ENCODE measurements at places on chromosomes 1 and 21. TPM values are rescaled to one million over a fixed set of nuclear protein-coding genes. Genes with fewer than 3 reads are reported as not detected.

DNA sequence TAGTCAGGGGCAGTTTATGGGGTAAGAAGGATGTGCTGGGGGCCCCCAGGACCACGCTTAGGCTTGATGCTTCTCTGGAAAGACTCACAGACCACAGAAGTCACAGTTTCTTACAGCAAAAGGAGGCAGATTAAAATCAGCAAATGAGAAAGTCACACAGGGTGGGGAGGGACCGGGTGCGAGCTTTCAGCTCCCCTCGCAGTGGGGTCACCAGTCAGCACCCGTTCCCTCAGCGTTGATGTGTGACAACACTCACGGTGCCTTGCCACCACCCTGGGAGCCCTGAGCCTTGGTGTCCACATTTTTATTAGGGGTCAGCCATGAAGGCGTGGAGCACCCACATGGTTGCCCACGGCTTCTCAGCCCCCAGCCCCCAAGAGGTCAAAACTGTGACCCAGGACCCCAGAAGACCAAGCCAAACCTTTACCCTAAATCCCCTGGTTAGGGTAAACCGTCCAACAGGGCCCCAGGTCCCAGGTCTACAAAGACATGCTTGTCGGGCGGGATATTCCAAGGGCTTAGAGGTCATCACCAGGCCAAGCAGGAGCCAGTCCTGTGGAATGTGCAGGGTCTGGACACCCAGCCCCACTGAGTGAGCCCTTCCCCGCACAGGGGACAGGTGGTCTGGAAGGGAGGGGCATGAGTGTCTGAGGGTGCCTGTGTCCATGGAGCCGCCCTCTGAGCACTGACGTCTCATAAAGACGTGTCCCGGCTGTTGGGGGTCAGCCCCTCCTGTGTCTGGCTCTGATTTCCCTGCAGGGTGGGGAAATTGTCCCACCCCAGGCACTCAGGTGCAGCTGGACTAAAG, 64.5 kb upstream of the ABCG1 start:
- H3K4me1 ChIP-seq = no peaks in the 10 kb centered on the region
- H3K27me3 ChIP-seq = peaks cover 75% of the 10 kb centered on the region
- H3K36me3 ChIP-seq = no peaks in the 10 kb centered on the region
- H3K27ac ChIP-seq = no peak overlapping the region

DNA sequence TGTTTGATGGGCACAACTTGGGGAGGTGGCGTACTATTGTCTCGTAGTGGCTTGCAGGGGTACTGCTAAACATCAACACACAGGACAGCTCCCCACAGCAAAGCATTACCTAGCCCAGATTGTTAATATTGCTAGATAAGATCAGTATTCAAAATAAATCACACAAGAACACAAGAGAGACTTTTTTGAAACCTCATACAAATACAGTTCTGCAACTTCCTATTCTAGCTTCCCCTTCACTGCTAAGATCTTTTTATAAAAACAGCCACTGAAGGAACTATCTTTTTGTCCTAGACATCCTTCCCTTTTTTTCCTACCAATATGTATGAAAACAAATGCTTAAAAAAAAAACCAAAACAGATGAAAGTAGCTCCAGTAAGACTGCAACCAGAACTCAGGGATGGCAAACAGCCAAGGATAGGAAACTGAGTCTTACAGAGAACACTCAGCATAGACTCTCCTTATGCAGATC, 137.8 kb upstream of the KRTAP19-8 start:
- H3K27ac ChIP-seq = no peak overlapping the region
- DNase-seq = no peak
- no peaks in the 10 kb centered on the region for H3K4me1 ChIP-seq
- H3K4me3 ChIP-seq = no peak overlapping the region
- no peaks in the 10 kb centered on the region for H3K36me3 ChIP-seq
- peaks cover 15% of the 10 kb centered on the region for H3K27me3 ChIP-seq

GRCh38 chr1:221072214-221072613, 193.0 kb downstream of the HLX start:
- no peaks in the 10 kb centered on the region for H3K27me3 ChIP-seq
- no peaks in the 10 kb centered on the region for H3K36me3 ChIP-seq
- H3K4me3 ChIP-seq = no peak overlapping the region
- H3K4me1 ChIP-seq = no peaks in the 10 kb centered on the region

GRCh38 chr1:178379807-178380206, 117.0 kb downstream of the CLEC20A start:
- H3K27ac ChIP-seq = no peak overlapping the region
- DNase-seq = peak; percentile 58
- H3K36me3 ChIP-seq = no peaks in the 10 kb centered on the region
- no peaks in the 10 kb centered on the region for H3K4me1 ChIP-seq
- H3K27me3 ChIP-seq = no peaks in the 10 kb centered on the region

DNA sequence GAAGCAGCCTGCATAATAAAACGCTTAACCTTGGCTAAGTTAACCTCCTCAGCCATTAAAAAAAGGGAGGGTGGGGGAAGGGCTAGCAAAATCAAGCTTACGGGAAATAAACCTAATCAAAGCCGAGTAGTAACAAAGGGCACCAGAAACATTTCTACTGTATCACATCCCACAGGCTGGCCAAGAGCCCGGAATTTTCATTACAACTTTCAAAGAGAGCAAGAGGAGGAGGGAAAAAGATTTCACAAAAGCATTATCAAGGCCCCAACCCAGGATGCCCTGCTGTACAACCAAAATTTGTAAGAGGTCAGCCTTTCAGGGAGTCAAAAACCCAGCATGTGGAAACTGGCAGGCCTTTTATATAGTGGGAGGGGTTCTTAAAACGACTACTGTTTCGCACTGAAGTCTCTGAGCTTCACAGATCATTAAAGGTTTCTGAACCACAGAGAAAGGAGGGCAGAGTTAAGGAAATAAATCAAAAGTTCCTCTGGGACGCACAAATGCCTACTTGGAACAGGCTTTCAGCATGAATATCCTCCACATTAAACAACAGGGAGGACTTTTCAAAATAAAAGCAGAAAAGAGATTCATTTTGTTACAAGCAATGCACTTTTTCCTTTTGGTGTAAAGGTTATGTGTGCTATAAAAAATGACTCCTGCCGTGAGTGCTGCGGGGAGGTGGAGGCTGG, 90.4 kb downstream of the SLC45A1 start:
- DNase-seq = no peak
- H3K4me1 ChIP-seq = peaks cover 3% of the 10 kb centered on the region
- no peak overlapping the region for H3K4me3 ChIP-seq
- no peaks in the 10 kb centered on the region for H3K27me3 ChIP-seq
- H3K36me3 ChIP-seq = peaks cover 18% of the 10 kb centered on the region
- no peak overlapping the region for H3K27ac ChIP-seq

MEX3A gene
- total RNA-seq = 13.7 TPM
